Activated CD4-positive, alpha-beta T cell treated with anti-CD3 and anti-CD28 coated beads, Interleukin-2, Interleukin-6, amounts not matched to agents 100 ng/mL and 50 ng/mL, durations not matched to agents 16 hours and 8 hours (primary cell): ENCODE measurements at places on chromosomes 7 and 10.
A peak's percentile ranks its signal among the peaks of the same experiment; 100 is the strongest.

GRCh38 chr10:49592726-49593563 is 17.2 kb upstream of the SLC18A3 start:
- peak; percentile 71 for DNase-seq

- no peak for DNase-seq
Measured at GRCh38 chr10:123993534-123994416, 99.6 kb downstream of the CHST15 start.

- no peak for DNase-seq
Measured at GRCh38 chr10:12631787-12632562, 282.6 kb downstream of the CAMK1D start.

DNA sequence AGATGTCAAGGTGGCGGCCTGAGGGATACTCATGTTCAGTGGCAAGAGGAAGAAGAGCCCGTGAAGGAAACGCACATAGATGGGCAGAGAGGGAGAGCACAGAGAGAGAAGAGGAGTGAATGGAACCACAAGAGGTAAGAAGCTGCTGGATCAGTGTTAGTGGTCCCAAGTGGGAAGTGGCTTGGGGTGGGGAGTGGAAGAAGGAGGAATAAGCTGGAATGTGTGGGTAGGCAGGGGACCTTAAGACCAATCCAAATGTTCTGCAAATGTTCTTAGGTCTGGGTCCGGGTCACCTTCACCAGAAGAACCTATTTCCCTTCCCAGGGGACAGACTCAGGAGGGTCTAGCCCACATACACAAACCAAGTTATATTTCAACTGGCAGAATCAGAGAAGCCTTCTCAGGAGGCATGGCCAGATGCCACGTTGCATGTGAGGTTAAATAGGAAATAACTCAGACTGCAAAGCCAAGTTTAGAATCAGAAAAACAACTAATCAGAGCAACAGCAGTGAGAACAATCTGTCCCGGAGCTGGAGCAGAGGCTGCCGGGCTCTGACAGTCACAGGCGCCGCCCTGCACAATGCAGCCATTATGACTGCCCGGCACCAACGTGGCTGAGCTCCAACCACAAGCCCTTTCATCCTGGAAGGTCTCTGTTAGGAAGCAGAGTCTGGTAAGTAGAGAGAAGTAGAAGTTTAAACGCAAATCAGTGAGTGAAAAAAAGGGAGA is 78.6 kb upstream of the ARMC3 start:
- no peak for DNase-seq

- no peak for DNase-seq
Measured at GRCh38 chr7:127815631-127816145, 163.7 kb downstream of the SND1 start.

DNA sequence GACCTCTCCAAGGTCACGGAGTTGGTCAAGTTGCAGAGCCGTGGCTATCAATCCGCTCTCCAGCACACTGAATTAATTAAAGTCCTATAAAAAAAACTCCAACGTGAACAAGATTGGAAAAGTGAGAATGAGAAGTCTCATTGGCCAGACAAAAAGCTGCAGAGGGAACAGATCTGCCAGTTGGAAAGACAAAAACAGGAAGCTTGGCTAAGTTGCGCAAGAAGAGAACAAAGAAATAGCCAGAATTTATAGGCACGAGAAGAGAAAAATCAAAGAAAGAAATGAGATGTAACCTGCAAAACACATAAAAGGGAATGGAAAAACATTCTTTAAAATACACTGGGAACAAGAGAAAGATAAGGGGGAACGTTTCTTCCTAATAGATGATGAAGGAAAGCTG is 45.7 kb upstream of the CRTAC1 start:
- no peak for DNase-seq

DNA sequence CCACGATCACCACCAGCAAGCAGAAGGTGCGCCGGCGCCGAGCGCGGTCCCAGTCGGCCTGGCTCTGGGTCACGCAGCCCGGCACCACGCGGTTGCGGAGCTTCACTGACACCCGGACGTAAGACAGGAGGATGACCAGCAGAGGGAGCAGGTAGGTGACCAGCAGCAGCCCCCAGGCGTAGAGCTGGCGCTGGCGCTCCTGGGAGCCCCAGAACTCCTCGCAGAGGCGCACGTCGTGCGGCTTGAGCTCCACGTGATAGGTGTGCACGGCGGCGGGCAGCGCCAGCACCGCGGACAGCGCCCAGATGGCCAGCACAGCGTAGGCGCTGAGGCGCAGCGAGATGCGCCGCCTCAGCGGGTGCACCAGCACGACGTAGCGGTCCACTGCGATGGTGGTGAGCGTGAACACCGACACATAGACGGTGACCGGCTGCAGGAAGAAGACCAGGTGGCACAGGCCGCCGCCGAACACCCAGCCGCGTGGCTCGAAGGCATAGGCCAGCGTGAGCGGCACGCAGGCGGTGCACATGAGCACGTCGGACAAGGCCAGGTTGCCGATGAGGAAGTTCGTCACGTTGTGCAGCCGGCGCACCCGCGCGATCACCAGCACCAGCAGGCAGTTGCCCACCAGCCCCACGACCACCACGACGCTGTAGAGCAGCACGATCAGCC is 920 bp downstream of the PRLHR start:
- peak; percentile 25 for DNase-seq

DNA sequence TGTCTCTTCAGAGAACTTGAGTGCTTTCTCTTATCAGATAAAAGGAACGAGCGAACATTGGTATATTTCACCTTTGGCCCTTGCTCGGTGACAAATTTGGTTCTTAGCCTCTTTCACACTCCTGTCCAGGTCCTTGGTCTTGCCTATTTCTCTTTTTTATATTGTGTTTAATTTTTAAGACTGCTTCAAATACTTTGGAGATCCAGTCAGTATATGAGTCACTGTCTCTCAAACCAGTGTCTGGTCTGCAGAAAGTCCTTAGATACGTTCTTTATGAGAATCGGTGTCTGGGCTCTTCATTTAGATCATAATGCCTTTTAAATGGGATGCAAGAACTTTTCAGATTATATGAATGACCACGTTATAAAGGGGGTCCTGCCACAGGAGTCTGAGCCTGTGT is 55.0 kb downstream of the PIK3AP1 start:
- no peak for DNase-seq

DNA sequence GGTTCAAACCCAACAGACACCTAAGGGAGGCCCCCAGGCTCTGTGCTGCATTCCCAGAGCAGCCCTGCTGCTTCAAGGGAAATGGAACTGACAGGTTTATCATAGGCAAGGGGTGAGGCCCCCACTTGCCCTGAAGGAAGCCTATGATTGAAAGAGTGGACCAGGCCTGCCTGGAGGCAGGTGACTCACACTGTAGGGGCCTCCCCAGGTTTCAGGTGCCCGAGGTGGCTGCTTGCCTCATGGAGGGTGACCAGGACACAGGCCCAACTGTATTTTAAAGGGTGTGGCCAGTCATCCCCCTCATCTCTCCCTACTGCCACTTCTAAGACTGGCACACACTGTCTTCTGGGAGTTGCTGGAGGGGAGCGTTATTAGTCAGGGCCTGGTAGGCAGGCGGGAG is 85.4 kb downstream of the ATXN7L1 start:
- DNase-seq = no peak

DNA sequence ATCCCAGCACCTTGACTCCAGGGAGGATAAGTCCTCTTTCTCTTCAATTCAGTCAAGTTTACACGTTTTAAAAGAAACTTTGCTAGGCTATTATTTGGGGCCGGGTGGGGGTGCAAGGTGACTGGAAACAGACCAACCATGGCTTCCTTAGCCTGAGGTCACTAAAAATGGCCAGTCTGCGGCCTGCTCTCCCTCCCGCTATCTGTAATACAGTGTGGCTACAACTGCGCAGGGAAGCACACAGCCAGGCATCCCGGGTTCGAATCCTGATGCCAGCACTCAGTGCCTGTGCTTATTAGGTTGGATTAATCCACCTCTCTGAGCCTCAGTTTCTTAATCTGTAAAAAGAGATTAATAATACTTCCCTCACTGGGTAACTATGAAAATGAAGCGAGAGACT is 19.5 kb downstream of the ATP6V1F start:
- no peak for DNase-seq

- no peak for DNase-seq
Measured at GRCh38 chr10:124987788-124988187, 45.9 kb downstream of the ZRANB1 start.

GRCh38 chr10:118047157-118047719 is 497 bp upstream of the RAB11FIP2 start:
- no peak for DNase-seq

DNA sequence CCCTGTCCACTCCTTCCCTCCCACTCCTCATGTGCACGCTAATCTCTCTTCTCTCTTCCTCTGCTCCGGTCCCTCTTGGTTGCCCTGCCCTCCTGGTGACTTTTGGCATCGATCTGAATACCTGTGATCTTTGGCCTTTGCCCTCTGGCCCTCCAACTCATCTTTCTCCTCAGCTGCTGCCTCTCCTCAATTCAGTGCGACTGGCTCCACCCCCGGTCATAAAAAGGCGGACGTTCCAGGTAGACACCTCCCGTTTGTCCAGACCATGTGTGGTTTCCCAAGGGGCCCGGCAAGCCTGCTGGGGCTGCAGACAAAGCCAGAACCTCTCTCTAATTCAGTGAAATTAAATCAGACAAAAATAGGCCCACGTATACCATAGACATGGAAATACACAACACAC is 96.8 kb downstream of the COL13A1 start:
- DNase-seq = no peak

GRCh38 chr7:35993676-35994606 is 159.1 kb upstream of the EEPD1 start:
- DNase-seq = no peak

DNA sequence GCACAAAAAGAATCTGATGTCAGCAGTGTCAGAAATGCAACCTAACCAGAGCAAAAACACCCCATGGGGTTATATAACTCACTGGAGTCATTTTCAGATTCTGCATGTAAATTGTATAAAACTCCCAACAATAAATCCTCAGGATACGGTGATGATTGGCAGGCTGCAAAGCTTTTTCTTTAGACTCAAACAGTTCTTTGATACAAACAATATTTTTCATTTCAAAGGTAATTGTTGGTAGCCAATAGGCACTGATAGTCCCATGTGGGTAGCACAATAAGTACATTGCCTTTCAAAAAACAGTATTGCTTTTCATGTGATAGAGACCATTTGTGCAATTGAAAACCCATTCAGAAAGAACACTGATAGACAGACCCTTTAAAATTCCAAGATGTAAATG is 98.0 kb downstream of the TMEM26 start:
- DNase-seq = no peak

GRCh38 chr10:125174360-125174759 is 14.0 kb upstream of the CTBP2 start:
- DNase-seq = no peak

- DNase-seq = no peak
Measured at GRCh38 chr10:13263591-13263990, 29.4 kb upstream of the UCMA start.

DNA sequence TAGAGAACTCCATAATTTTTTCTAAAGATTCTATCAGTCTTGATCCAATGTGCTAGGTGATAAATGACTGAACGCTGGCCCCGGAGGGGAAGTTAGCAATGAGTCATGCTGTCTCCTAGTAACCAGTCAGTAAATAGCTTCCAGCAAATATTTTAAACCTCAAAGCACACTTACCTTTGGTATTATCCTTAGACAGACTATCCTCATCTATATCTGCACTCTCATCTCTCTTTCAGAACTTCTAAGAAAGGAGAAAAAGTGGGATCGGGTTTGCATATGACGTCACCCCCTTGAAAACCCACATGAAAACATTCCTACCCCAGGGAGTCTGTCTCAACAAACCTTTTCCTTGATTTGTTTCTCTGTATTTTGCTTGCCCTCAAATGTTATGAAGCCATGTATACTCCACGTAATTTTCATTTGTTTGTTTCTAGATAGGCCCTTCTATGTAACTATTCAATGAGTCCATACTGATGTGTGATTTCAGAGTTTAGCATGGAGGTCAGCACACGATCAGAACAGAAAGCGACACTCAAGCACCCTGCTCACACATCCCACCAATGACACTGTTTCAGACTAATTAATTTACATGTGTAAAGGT is 174.9 kb upstream of the NRP1 start:
- peak; percentile 72 for DNase-seq

- no peak for DNase-seq
Measured at GRCh38 chr10:131117416-131118212, 193.9 kb downstream of the TCERG1L start.

GRCh38 chr10:12031404-12031803 is 11.2 kb downstream of the UPF2 start:
- DNase-seq = no peak

DNA sequence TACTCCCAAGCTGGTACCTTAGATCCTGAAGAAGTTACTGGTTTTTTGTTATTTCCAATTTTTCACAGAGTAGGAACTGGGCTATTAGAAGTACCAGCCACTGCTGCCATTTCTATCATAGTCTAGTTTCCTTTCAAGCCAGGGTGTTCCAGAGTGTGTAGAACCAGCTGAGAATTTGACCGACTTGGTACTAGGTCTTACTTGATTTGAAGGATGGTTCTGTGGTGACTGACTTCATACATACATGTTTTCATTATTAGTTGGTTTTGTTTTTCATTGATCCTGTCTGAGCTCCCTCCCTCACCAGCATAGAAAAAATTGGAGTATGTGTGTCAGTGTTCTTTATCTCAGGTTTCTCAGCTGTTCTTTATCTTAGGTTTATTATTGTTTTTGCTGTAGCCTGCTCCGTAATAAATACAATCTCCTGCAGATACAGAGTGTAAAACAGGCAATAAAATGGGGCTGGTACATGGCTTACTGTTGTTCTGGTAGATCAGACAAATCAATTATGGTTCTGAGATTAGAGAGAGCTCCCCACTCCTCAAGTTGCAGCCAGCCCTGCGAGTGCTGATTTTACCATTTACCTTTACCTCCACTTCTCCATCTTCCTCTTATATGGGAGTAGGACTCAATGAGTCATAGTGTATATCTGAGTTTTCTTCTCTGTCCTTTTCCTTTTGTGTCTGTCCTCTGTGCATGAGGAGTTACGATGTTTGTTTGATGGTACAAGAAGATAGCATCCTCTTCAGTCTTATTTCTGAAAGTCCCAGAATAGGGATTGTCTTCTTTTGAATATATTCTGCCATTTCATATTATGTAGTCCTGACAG is 122.6 kb downstream of the LRRC4 start:
- DNase-seq = peak; percentile 25

- DNase-seq = no peak
Measured at GRCh38 chr10:124898471-124898870, 43.5 kb upstream of the ZRANB1 start.

- no peak for DNase-seq
Measured at GRCh38 chr10:11454160-11454559, 157.3 kb downstream of the USP6NL start.

- DNase-seq = no peak
Measured at GRCh38 chr10:75129537-75129936, 18.1 kb downstream of the SAMD8 start.

DNA sequence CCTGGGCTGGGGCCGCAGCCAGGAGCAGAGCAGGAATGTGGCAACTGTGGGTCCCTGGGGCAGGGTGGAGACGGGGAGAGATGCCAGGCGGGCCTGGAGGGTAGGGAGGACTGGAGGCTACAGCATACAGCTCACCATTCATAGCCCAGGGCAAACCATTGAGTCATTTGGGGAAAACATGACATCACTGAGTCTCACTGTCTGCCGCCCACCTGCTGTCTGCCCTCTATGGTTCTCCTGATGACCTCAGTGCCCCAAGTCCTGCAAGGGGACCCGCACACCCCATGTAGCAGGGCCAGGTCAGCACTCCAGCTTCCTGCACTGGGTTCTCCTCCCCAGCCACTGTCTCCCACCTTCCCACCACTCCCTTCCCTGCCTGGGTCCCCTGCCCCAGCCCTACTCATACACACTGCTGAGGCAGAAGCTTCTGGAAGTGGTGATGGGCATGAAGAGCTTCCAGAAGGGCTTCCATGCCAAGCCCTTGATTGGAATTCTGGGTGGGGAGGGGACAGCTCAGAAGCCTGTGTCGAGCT is 10.4 kb downstream of the CHST3 start:
- peak; percentile 54 for DNase-seq
